ENCODE measurements at places on chromosomes 12 and 14. TPM values are rescaled to one million over a fixed set of nuclear protein-coding genes. Genes with fewer than 3 reads are reported as not detected.

The IL22 gene
- not detected for total RNA-seq

The GPR68 gene
- total RNA-seq = under 0.01 TPM

The SIRT4 gene
- 5.6 TPM for total RNA-seq

The C14orf93 gene
- total RNA-seq = 9.8 TPM

The KRT86 gene
- not detected for total RNA-seq

The ARHGDIB gene
- 4.0 TPM for total RNA-seq

The ZDHHC22 gene
- total RNA-seq = not detected

The ANO2 gene
- under 0.01 TPM for total RNA-seq

The KRT83 gene
- total RNA-seq = not detected

The HPD gene
- 0.52 TPM for total RNA-seq

The ADCK1 gene
- 10.8 TPM for total RNA-seq

The EGLN3 gene
- total RNA-seq = 7.1 TPM

The AICDA gene
- not detected for total RNA-seq

The HOTAIR gene
- not detected for total RNA-seq

Measured in epithelial cell of alveolus of lung (primary cell).